Activated T-cell treated with anti-CD3 and anti-CD28 coated beads for 1 hour (primary cell): ENCODE measurements at places on chromosomes 11 and 22.

GRCh38 chr11:79396674-79397073 is 44.2 kb downstream of the TENM4 start:
- no peak for DNase-seq

- DNase-seq: no peak
Observed at GRCh38 chr11:35057926-35058668, 80.9 kb upstream of the CD44 start.

DNA sequence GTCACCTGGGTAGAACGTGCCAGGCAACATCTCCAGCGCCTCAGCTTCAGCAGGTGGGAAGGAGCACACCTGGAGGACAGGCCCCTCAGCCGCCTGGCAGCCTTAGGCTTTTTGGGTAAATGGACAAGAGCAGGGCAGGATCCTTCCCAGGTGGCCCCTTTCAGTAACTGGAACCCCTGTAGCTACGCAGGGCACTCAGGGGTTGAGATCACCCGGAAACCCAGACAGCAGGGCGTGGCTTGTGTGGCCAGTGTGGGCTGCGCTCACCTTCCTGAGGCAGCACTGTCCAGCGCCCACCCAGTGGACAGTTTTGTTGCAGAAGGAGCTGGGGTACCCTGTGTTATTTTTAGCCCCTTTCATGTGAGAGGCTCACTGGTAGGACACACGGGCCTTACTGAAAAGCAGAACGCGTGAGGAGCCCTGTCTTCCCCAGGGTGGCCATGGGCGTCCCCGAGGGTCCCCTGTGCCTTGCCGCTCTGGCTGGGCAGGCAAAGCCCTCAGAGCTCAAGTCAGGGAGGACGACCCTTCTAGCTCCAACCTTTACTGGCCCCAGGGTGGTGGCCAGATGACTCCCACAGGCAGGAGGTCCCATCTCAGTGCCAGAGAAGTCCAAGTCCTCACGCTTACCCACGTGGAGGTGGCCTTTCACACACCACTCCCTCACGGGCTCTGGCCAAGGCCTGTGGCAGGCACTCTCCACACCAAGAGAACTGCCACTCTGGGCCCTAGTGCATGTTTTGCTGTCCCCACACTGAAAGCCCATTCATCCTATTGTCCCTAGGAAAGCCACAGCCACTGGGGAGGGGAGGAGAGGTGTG is 75.8 kb downstream of the CTTN start:
- no peak for DNase-seq

DNA sequence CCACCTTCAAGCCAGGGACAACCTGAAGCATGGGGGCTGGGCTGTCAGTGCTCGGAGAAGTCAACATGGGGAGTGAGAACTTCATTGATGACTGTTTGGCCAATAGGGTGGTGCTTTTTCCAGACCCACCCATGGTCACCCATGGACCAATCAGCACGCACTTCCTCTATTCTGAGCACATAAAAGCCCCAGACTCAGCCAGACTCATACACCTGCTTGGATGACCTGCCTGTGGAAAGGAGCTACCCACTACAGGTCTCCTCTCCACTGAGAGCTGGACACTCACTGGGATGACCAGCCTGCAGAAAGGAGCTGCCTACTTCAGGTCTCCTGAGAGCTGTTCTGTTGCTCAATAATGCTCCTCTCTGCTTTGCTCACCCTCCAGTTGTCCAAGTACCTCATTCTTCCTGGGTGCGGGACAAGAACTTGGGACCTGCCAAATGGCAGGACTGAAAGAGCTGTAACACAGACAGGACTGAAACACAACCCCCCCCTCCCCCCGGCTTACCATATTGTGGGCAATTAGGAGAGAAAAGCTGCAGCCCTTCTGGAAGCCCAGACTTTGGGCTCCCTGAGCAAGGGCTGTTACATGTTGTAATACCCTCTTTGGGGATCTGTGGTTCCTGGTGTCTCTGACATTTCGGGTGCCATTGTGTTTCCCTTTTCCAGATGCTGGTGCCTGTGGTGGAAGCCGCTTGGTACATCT is 44.4 kb upstream of the WNT11 start:
- DNase-seq: no peak

DNA sequence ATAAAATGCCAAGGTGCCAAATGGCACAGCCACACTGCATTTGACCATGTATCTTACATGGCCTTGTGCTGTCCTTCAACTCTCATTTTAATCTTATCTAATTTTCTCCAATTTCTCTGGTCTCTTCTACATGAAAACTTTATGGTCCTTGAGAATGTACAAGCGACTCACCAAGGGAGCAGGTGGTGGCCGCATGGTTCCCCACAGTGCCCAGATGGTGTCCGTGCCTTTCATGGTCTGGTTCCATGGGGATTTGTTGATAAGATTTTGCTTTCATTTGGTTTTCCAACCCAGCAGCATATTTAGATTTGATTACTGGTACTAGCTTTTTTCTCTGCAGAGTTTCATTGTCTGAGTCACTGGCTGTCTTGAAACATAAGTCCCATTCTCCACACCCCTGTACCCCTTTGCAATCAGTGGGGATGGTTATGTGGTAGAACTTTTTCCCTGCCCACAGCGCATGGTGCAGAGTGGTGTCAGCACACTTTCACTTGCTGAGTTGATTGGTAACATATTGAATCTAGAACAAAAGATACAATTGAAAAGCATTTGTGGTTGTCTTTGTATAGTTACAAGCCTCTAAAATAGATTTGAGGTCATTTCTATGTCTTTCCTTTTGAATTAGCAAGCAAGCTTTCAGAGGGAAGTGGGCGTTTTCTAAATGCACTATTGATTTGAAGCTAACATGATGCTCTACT is 24.1 kb downstream of the ZNRF3 start:
- no peak for DNase-seq

DNA sequence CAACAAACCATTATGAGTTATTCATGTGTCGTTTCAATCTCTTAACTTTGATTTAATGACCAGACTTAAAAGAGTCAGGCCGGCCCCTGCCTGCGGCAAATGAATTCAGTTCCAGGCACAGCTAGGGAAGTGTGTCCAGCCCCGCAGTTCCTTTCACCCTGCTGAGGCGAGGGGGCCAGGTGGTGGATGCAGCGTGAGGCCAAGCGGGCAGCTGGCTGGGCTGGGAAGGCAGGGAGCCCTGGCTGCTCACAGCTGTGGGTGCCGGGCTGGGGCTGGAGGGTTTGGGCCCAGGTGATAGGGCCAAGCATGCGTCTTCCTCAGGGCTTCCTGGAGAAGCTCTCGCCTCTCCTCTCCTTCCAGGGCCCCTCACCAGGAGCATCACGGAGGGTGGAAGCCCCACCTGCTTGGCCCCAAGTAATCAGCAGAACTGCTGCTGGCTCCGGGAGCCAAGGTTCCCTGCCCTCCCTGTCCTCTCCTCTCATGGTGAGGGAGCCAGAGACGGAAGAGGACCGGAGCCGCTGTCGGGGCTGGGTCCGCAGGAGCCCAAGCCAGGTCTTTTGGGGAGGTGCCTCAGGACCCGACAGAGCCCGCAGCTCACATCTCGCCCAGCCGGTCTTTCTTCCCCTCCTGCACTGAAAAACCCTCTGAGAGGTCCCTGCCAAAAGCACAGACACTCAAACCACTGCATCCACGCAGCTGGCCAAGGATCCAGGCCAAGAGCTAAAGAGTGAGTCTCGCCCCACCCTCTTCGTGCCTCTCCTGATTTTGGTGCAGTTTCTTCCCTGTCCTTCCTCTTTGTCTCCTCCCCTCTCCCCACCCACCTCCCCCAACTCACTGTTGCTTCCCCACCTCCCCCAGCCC is 97.0 kb downstream of the ST3GAL4 start:
- no peak for DNase-seq

DNA sequence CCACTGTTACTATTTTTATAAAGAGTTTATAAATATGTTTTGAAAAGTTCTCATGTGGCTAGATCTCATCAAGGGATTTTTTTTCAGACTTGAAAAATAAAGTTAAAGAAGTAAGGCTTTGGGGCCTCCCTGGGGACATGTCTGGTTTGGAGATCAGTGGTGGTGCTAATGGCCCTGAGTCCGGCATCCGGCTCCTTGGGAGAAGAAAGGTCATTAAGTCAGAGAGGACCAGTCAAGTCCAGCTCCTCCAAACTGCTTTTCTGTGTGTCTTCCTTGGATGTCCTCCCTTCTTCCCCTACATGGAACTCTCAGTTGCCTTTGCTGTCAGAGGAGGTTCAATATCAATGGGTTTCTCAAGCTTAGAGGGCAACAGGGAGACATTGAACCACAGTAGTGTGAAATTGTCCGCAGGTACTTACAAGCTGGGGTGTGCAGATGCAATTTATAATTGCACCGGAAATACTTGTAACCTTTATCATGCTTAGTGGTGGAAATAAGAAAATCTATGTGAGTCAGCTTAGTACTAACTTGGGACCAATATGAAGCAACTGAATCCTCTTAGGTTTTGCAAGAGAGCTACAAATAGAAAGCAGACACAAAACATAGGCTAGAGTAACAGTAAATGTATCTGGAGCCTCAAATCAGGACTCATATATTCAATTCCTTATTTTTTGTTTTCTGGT is 144.3 kb downstream of the TEAD1 start:
- no peak for DNase-seq

DNA sequence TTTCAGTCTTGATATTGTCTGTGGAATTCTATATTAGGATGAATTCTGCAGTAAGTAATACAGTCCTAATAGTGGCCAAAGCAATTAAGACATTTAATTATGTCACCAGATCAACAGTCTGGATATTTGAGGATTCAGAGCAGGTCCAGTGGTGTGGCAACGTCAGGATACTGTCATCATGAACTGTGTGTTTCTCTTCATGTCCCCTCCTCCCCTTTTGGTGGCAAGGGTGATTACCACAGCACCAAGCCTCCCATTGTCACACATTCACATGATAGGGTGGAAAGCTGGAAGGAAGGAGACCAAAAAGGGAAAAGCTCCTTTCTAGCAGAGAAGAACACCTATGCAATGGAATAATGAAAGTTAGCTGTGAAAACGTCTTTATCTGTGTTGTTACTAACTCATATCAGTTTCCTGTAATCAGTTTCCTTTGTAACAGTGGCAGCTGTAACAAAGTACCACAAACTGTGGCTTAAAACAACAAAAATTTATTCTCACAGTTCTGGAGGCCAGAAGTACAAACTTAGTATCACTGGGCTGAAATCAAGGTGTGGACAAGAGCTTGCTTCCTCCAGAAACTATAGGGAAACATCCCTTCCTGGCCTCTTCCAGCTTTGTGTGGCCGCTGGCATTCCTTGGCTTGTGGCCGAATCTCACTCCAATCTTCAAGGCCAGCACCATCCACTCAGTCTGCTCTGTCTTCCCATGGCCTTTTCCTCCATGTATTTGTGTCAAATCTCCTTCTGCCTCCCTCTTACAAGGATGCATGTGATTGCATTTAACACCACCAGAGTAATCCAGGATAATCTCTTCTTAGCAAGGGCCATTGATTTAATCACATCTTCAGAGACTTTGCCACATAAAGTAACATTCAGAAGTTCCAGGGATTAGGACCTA is 6.5 kb upstream of the RBM14 start:
- DNase-seq: no peak
